Ascending aorta (tissue), 2 donors: ENCODE measurements at places on chromosomes 2 and 18.

DNA sequence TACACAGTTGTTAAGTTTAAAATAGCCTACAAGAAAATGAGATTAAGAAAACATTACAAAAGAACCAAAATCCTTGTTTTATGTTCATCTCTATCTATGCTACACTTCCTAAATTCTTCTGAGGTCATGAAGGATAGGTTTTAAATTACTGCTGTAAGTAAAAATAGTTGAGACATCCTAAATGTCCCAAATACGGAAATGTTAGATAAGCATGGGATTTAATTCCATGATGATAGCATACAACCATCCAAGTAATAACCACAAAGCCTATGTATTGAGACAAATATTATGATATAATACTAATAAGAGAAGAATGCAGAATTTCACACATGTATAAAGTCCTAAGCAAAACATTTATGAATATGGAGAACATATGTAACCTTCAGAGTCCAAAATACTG, 34.1 kb downstream of the PIEZO2 start:
- no peak for DNase-seq
- no peaks in the 10 kb centered on the region for H3K27me3 ChIP-seq
- H3K36me3 ChIP-seq, result no peaks in the 10 kb centered on the region
- H3K27ac ChIP-seq, result no peak overlapping the region
- no peak overlapping the region for H3K4me3 ChIP-seq

- no peak overlapping the region for H3K4me3 ChIP-seq
- H3K27ac ChIP-seq, result no peak overlapping the region
These were observed 3.0 kb downstream of the DAPL1 start for GRCh38 chr2:158797963-158798700.

GRCh38 chr2:135916207-135916606, 40.0 kb upstream of the MCM6 start:
- DNase-seq, result no peak
- H3K4me3 ChIP-seq, result no peak overlapping the region
- peaks cover 34% of the 10 kb centered on the region for H3K36me3 ChIP-seq
- H3K27ac ChIP-seq, result no peak overlapping the region
- no peaks in the 10 kb centered on the region for H3K4me1 ChIP-seq

- H3K27me3 ChIP-seq, result no peaks in the 10 kb centered on the region
- no peak overlapping the region for H3K27ac ChIP-seq
- DNase-seq, result no peak
- no peak overlapping the region for H3K4me3 ChIP-seq
- H3K36me3 ChIP-seq, result no peaks in the 10 kb centered on the region
These were observed 64.5 kb downstream of the DDX18 start for GRCh38 chr2:117879003-117879402.

GRCh38 chr18:23599809-23600208, 13.5 kb upstream of the NPC1 start:
- H3K4me3 ChIP-seq, result no peak overlapping the region
- no peak for DNase-seq
- no peak overlapping the region for H3K27ac ChIP-seq
- no peaks in the 10 kb centered on the region for H3K4me1 ChIP-seq
- H3K27me3 ChIP-seq, result no peaks in the 10 kb centered on the region

GRCh38 chr2:110101280-110101844, 14.3 kb downstream of the MALL start:
- peak overlapping the region; percentile 99 for H3K27ac ChIP-seq
- H3K4me1 ChIP-seq, result peaks cover 41% of the 10 kb centered on the region
- H3K27me3 ChIP-seq, result no peaks in the 10 kb centered on the region
- peak; percentile 97 for DNase-seq
- H3K4me3 ChIP-seq, result peak overlapping the region; percentile 48
- H3K36me3 ChIP-seq, result no peaks in the 10 kb centered on the region

- H3K4me3 ChIP-seq, result no peak overlapping the region
- H3K4me1 ChIP-seq, result no peaks in the 10 kb centered on the region
- no peaks in the 10 kb centered on the region for H3K27me3 ChIP-seq
- no peak for DNase-seq
- H3K36me3 ChIP-seq, result no peaks in the 10 kb centered on the region
- H3K27ac ChIP-seq, result no peak overlapping the region
These were observed 63.7 kb upstream of the LHCGR start for GRCh38 chr2:48819206-48819735.

DNA sequence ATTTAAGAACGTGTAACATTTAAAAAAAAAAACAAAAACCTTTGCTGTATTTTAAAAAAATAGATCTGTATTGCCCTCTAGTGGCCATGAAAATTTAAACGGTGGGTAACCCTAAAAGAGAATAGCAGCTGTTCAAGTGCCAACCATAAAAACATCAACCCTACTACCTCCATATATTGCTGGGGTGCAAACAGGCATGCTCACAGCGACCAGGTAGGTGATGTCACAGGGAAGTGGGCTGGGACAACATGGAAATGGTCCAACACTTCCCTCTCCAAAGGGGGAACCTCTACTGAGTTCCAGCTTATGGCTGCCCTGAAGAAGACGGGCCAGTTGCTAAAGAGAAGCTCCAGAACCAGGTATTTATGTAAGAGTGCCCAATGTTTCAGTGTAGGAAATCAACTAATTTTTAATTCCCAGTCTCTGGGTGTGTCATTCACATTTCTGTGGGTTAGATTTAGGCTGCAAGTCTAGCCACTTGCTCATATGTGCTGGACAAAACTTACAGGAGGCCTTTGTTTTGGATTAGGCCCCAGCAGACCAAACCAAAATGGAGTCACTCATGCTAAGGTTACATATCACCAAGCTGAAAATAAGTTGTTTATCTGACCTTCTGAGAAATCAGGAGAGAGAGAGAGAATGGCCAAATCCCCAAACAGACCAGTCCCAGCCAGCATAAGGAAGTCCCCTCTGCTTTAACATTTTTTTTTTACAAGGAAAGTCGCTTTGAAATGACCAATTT, 54.5 kb downstream of the SKA1 start:
- no peak overlapping the region for H3K4me3 ChIP-seq
- H3K36me3 ChIP-seq, result no peaks in the 10 kb centered on the region
- no peak overlapping the region for H3K27ac ChIP-seq
- H3K4me1 ChIP-seq, result no peaks in the 10 kb centered on the region

DNA sequence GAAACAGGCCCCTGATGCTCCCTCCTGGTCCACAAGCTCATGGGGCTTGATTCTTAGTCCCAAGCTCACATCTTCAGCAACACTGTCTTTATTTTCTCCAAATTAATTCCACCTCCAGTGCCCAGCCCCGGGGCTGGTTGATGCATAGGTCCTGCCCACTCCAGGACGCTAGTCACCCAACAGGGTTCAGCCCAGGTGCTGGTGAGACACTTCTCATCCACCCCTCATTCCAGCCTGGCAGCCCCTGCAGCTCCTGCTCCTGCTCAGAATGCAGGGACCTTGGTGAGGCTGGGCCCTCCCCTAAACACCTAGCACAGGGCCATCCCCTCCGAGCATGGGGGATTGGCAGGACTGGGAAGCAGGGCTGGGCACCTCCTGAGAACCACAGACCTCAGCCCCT, 25.7 kb downstream of the STEAP3 start:
- no peaks in the 10 kb centered on the region for H3K27me3 ChIP-seq
- no peak overlapping the region for H3K27ac ChIP-seq
- peaks cover 15% of the 10 kb centered on the region for H3K36me3 ChIP-seq
- no peaks in the 10 kb centered on the region for H3K4me1 ChIP-seq

GRCh38 chr2:168796583-168797285, 5.7 kb upstream of the NOSTRIN start:
- no peak overlapping the region for H3K4me3 ChIP-seq
- no peak for DNase-seq
- no peaks in the 10 kb centered on the region for H3K27me3 ChIP-seq
- no peak overlapping the region for H3K27ac ChIP-seq
- H3K36me3 ChIP-seq, result no peaks in the 10 kb centered on the region

DNA sequence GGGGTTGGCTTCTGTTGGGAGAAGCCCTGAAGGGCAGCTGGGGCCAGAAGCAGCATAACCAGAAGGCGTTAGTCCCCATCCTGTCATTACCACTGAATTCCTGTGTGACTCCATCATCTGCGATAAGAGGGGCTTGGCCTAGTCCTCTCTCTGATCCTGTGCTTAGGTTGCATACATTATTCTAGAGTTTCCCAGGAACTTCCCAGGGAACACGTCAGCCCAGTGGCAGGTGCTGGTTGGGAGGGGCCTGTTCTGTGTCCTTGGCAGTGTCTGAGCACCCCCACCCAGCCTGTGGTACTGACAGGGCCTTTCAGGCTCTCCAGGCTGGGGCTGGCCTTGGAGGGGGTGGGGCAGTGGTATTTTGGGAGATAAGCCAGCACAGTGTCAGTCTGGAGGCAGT, 4.5 kb upstream of the TOGARAM2 start:
- no peaks in the 10 kb centered on the region for H3K4me1 ChIP-seq
- no peak overlapping the region for H3K27ac ChIP-seq
- no peaks in the 10 kb centered on the region for H3K27me3 ChIP-seq
- no peaks in the 10 kb centered on the region for H3K36me3 ChIP-seq
- no peak for DNase-seq

DNA sequence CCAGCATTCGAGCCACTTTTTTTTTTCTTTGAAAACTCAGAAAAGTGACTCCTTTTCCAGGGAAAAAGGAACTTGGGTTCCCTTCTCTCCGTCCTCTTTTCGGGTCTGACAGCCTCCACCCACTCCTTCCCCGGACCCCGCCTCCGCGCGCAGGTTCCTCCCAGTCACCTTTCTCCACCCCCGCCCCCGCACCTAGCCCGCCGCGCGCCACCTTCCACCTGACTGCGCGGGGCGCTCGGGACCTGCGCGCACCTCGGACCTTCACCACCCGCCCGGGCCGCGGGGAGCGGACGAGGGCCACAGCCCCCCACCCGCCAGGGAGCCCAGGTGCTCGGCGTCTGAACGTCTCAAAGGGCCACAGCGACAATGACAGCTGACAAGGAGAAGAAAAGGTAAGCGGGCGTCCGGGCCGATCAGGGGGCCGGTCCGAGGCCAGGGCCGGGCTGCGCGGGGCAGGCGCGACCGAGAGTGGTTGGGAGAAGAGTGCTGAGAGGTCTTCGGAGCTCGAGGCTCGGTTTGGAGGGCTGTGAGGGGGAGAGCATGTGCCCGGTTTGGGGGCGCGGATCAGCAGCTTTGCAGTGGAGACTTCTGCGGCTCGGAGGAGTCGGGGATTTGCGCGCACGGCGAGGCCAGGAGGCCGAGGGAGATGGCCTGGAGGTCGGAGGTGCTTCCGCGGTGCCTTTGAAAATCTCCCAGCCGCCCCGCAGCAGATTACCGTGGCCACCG, 502 bp downstream of the EPAS1 start:
- peak; percentile 32 for DNase-seq
- H3K27ac ChIP-seq, result peak overlapping the region; percentile 96
- no peaks in the 10 kb centered on the region for H3K36me3 ChIP-seq
- peaks cover 6% of the 10 kb centered on the region for H3K4me1 ChIP-seq

DNA sequence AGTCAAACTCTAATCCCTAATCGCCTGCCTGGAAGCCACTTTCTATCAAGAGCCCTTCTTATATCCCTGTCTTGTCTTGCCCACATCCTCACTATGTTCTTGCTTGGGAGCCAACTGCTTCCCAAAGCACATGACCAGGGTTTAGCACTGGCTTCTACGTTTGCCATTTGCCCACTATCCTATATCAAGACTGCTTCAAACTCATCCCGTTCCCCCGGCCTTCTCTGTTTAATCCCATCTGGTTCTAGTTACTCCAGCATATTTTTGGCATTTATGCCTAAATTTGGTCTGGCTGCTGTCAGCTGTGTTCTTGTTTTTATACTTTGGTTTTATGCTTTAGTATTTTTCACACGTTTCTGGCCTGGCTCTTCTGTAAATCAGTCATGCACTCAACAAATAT, 40.2 kb downstream of the POLR1A start:
- peak overlapping the region; percentile 58 for H3K27ac ChIP-seq
- no peak for DNase-seq
- H3K27me3 ChIP-seq, result no peaks in the 10 kb centered on the region
- H3K4me3 ChIP-seq, result no peak overlapping the region
- H3K36me3 ChIP-seq, result peaks cover 34% of the 10 kb centered on the region

DNA sequence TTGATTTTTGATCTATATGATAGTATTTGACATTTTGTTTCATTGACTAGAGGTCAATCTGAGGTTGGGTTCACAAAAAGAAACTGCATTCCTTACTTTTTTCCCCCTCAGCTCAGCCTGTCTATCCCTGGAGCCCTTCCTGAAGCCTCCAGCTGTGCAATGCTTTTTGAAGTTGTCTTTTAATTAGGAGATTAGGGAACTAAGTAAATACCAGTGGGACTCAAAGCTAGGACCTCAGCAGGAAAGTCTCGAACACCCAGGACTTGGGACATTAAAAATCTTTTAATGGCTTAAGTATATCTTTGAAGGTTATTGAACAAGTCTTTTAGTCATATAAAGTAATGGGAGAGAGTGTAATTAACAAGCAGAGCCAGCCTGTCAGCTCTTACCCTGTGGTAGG, 220.2 kb downstream of the PDE11A start:
- H3K27me3 ChIP-seq, result no peaks in the 10 kb centered on the region
- no peaks in the 10 kb centered on the region for H3K4me1 ChIP-seq
- no peaks in the 10 kb centered on the region for H3K36me3 ChIP-seq
- DNase-seq, result no peak

DNA sequence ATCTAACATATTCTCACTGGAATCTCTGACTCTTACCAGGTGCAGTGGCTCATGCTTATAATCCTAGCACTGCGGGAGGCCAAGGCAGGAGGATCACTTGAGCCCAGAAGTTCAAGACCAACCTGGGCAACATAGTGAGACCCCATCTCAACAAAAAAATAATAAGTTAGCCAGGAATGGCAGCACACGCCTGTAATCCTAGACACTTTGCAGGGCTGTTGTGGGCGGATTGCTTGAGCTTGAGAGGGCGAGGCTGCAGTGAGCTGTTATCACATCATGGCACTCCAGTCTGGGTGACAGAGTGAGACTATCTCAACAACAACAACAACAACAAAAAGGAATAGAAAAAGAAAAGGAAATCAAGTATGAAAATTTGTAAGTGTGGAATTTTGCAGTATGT, 306.5 kb upstream of the CYP26B1 start:
- DNase-seq, result no peak
- H3K4me1 ChIP-seq, result no peaks in the 10 kb centered on the region
- no peak overlapping the region for H3K4me3 ChIP-seq
- H3K36me3 ChIP-seq, result no peaks in the 10 kb centered on the region
- no peaks in the 10 kb centered on the region for H3K27me3 ChIP-seq

- H3K4me1 ChIP-seq, result peaks cover 26% of the 10 kb centered on the region
- H3K4me3 ChIP-seq, result peak overlapping the region; percentile 79
- no peaks in the 10 kb centered on the region for H3K27me3 ChIP-seq
- H3K27ac ChIP-seq, result peak overlapping the region; percentile 98
These were observed 954 bp upstream of the CTDSP1 start for GRCh38 chr2:218398437-218399390.

GRCh38 chr2:195545811-195546210, 111.2 kb upstream of the SLC39A10 start:
- H3K36me3 ChIP-seq, result no peaks in the 10 kb centered on the region
- H3K4me1 ChIP-seq, result no peaks in the 10 kb centered on the region
- no peak for DNase-seq
- no peak overlapping the region for H3K27ac ChIP-seq
- no peaks in the 10 kb centered on the region for H3K27me3 ChIP-seq

- H3K36me3 ChIP-seq, result peaks cover 39% of the 10 kb centered on the region
- no peak overlapping the region for H3K27ac ChIP-seq
- H3K4me3 ChIP-seq, result no peak overlapping the region
- no peak for DNase-seq
These were observed 39.6 kb downstream of the HDHD2 start for GRCh38 chr18:47110492-47111274.

- DNase-seq, result no peak
- H3K4me3 ChIP-seq, result no peak overlapping the region
- no peaks in the 10 kb centered on the region for H3K27me3 ChIP-seq
- H3K36me3 ChIP-seq, result no peaks in the 10 kb centered on the region
These were observed 10.1 kb upstream of the B3GNT7 start for GRCh38 chr2:231385429-231385828.
